ENCODE measurements at places on chromosomes 11 and 22. TPM values are rescaled to one million over a fixed set of nuclear protein-coding genes. Genes with fewer than 3 reads are reported as not detected.

The PHLDA2 gene
- total RNA-seq = 63.1 TPM

- no peak for DNase-seq
Observed at GRCh38 chr22:30664798-30665197, 2.9 kb downstream of the DUSP18 start.

- DNase-seq = no peak
Observed at GRCh38 chr11:132962041-132962440, 570.3 kb downstream of the OPCML start.

DNA sequence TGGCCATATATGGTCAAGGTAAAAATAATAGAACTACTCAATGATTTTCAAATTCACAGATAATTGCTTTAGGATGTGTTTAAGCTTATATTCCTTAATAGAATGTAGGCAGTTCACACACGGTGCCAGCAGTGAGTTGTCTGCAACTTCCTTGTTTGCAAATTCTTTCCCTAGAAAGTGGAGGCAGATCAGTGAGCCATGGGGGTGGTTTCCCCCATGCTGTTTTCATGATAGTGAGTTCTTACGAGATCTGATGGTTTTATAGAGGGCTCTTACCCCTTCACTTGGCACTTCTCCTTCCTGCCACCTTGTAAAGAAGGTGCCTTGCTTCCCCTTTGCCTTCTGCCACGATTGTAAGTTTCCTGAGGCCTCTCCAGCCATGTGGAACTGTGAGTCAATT, 111.8 kb upstream of the LMO1 start:
- DNase-seq = no peak

DNA sequence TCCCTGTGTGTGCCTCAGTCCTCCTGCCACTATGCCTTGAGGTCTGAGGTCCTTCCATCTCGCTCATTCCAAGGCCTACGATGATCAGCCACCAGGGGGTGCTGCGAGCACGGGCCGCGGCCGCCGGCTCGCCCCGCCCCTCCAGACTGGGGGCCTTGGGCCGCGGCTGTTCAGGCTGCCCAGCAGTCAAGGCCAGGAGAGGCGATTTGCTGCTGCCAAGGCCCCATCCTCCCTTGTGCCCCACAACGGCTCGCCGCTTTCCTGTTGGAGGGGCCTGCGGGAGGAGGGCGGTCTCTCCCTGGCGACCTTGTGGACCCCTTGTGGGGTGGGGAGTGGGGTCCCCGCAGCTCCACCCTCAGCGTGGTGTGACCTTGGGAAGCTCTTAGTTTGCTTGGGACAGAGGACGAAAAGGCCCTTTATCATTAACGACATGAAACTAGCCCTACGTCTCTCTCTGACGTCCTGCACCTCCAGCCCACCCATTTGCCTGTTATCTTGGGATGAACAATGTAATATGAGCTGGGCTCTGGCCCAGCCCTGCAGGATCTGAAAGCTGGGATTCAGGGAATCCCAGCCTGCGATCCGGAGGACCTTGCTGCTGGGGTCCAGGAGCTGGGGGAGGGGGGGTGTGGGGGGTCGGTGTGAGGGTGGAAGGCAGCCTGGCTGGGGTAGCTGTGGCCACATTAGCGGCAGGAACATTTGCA, 5.3 kb upstream of the GALR3 start:
- DNase-seq = no peak

DNA sequence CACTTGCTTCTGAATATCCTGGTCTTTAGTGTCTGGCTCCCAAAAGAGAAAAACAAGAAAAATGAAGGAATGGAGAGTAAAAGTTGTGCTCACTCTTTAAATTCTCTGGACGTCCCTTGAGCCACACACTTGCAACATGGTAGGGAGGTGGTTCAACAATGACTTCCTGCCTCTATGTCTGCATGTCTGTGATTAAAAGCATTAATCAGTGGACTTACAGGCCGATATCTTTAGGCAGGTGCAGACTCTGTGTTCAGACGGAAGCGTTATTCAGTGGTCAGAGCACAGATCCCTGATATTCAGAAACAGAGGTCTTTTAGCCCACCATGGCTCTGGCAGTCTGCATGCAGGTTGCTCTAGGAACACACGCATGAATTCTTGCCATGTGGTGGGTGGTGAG, 1920.0 kb upstream of the RAG2 start:
- DNase-seq = no peak

DNA sequence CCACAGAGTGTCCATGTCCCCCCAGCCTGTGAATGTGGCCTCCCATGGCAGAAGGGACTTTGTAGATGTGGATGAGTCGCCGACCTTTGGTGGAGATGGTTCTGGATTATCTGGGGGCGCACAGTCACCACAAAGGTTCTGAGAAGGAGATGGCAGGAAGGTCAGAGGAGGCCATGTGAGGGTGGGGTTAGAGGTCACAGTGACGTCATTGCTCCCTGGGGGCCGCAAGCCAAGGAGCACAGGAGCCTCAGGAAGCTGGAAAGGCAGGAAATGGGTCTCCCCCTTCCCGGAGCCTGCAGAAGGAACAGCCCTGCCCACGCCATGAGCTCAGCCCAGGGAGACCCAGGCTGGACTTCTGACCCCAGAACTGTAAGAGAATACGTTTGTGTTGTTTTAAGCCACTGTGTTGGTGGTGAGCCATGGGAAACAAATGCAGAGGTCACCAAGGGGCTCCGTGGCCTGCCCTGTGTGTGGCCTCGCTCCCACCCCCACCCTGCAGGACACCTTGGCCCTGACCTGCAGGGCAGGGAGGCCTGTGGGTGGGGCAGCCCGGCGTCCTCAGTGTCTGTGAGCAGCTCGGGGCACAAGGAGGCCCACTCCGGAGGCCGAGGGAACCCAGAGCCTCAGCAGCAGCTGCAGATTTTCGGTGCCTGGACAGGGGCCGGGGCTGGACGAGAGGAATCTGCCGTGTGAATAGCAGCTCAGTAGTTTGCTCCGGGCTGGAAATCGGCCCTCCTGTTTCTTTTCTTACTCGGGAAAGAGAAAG, 32.1 kb downstream of the GRAMD4 start:
- DNase-seq = no peak

- no peak for DNase-seq
Observed at GRCh38 chr11:124872280-124872679, 7.0 kb downstream of the ROBO3 start.
